Bronchial epithelial cell (primary cell): ENCODE measurements at places on chromosomes 16 and 17. TPM values are rescaled to one million over a fixed set of nuclear protein-coding genes. Genes with fewer than 3 reads are reported as not detected.

Gene GCGR
- total RNA-seq = not detected in 2 replicates

Gene PMP22
- 0.13 and 2.6 TPM in 2 replicates for total RNA-seq

Gene HAS3
- 4.7 and 8.4 TPM in 2 replicates for total RNA-seq

Gene HSD11B2
- total RNA-seq = 2.1 and 2.3 TPM in 2 replicates
